ENCODE measurements at places on chromosomes 12 and 14.
A peak's percentile ranks its signal among the peaks of the same experiment; 100 is the strongest.

GRCh38 chr12:7433276-7433822, 10.6 kb downstream of the CD163L1 start:
- no peak for DNase-seq

DNA sequence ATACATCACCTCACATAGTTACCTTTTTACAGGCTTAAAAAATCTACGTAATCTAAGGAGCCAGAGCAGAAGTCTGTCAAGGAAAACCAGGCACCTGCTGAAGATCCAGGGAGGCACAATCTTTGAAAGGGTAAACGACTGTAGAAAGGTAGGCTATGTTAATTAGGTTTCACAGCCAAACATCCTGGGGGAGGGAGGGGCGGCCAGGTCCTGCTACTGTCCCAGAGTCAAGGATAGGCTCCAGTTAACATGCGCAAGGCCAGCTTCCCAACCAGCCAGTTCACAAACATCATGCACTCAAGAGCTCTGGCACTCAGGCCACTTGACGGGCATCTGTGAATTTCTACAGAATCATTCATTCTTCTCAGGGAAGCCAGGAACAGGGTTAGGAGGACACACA, 22.9 kb downstream of the NIN start:
- no peak for DNase-seq

- DNase-seq: no peak
Observed at GRCh38 chr12:92194561-92194960, 48.9 kb upstream of the BTG1 start.

- peak; percentile 41 for DNase-seq
Observed at GRCh38 chr12:109597795-109598427, 24.3 kb downstream of the MVK start.

DNA sequence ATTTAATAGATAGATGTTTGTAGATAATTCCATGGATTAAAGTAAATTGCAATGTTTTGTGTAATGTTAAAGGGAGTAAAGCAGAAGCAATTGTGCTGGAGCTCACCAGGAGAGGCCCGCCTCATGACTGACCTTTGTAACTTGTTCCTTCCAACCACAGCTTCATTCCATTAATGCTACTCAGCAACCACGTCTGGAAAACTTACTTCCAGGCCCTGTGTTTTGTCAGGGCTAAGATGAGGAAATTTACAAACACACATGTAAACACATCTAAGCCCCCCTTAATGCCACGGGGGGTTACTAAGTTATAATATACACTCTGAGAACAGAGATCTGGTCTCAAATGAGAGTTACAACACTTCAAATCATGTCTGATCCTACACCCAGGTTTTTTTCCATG, 12.4 kb downstream of the LUM start:
- DNase-seq: no peak

Data from stimulated activated CD4-positive, alpha-beta T cell treated with anti-CD3 and anti-CD28 coated beads, Interleukin-1b, Interleukin-23, amount 100 ng/mL, for 1 hour (primary cell).